ENCODE measurements at places on chromosomes 4 and X.

DNA sequence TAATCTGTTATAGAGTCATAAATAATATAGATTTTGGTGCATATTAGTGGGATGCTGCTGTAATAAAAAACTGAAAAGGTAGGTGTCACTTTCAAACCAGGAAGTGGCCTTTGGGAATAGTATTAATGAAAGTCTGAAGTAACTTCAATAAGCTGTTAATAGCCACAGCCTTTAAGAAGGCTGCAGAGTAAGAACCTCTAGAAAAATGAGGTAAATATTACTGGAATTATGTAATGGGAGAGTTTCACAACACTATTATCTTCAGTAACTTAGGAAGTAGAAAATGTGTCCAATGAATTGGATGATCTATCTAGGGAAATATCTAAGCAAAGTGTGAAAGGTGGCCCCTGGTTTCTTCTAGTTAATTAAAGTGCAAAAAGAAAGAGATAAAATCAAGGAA lies 104.7 kb downstream of the NCAPG start:
- DNase-seq, result no peak

GRCh38 chr4:5055411-5055810 lies 4.1 kb downstream of the STK32B start:
- no peak for DNase-seq

DNA sequence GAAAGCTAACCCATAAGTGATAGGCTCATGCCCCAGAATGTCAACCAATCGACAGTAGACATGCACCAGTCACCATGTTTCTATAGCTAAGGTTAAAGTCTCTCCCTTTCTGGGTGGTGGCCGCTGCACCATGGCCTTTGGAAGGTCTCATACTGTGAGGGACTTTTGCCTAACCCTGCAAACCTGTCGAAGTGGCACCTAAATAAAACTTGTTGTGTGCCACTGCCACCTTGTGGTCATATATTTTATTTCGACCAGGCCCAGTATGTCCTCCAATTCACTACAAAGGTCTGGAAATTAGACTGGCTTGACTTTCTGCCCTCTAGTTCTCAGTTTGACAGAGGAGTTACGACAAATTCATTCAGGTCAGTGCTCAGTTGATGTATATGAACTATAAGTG lies 163.1 kb downstream of the SMARCA1 start:
- DNase-seq, result peak; percentile 50

DNA sequence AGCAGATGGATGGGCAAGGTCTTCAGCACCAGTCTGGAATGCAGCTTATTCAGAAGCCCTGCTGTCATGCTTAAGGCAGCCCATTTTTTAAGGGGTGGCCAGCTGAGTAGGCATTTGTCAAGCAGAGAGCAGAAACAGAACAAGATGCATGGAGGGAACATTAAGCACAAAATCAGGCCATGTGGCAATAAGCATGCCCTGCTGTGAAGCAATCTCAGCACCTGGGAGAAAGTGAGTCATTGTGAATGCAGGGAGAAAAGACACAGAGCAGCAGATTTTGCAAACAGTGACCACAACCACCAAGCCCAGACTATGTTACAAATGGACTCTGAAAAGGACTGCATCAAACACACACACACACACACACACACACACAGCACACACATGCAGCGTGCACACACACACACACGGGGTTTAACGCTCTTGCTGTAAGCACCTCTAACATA lies 94.1 kb upstream of the GALNT7 start:
- DNase-seq, result peak; percentile 94

DNA sequence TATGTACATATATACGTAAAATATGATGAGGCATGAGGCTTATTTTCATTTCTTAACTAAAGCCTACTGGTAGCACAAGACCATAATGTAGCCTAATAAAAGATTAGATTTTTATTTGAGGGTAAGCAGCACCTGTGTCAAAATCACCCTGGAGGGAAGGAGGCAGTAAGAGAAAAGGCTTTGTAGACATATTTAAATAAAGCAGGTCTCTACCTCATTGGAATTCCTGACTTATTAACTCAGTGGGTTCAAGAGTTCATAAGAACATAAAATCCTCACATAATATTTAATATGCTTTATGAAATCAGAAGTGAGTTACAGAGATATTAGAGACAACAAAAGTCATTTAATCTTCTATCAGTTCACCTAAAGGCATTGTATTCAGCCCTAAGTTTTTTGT lies 261.6 kb upstream of the ANKRD50 start:
- no peak for DNase-seq

- peak; percentile 27 for DNase-seq
Observed at GRCh38 chrX:133513123-133513522, 97.8 kb upstream of the GPC4 start.
